ENCODE measurements at places on chromosomes 3 and 15.
A peak's percentile ranks its signal among the peaks of the same experiment; 100 is the strongest.

DNA sequence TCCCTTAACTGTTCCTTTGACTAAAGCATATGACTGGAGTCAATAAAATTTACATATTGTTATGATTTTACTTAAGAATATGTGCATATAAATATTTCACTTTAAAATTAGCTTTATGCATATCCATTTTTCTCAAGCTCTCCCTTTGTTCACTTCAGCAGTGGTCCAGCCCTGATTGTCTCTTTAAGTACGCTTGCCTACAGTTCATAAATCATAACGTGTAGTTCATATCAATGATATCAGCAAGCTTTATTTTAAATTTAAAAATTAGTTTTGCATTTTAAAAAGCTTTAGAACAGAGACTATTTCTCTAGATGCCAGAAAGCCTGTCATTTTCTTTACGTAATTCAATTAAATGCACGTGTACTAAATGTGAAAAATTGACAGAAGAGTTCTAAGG lies 721.9 kb downstream of the OTOL1 start:
- DNase-seq = no peak

GRCh38 chr3:37943126-37943525 lies 47.5 kb upstream of the VILL start:
- DNase-seq = no peak

DNA sequence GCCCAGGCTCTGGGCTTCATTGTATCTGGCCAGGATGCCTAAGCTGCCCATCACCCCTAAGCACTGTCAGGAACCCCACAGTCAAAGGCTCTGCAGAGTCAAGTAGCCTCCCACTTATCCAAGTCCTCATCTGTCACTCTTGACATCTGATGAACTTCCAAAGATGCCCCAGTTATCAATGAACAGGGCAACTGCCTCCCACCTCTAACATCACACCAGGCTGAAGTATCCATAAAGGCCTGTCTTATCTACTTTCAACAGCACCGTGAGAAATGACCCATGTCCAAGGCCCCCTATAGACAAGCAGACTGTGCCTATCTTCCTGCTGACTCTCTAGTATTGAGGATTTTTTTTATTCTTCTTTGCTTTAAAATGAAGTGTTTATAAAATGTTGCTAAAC lies 56.4 kb downstream of the TRIM69 start:
- no peak for DNase-seq

DNA sequence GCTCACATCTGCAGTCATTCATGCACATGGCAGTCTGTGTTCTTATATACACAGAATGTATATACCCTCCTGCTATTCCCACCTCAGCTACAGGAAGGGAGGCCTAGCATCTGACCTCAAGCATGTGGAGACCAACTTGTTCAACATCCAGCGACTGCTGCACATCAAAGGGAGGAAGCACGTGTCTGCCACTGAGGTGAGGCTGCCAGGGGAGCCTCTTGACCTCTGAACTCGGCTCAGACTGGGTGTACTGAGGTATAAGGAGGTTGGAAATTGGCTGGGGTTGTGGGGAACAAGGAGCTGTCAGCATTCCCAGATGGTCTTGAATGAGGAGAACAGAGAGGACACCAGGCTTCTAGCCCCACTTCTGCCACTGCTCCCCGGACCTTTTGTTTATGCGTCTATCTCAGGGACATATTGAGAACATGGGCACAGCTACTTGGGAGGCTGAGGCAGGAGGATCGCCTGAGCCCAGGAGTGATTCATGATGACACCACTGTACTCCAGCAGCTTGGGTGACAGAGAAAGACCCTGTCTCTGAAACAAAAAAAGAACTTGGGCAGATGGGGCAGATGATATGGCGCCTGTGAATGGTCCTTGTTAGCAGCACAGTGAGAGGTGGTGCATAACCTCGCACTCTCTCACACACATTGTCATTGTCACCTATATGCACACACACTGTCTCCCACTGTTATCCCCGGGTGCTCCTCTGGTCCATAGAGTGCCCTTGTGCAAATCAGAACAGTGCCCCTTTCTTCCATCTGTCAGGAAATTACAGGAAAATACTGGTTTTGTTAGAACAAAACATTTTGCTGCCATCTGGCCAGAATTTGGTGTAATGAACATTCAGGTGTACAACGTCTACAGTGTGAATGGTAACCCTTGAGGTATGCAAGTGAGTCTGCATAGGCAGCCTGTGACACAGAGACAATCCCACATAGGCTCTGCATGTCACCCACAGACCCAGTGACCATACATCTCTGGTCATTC lies 5.4 kb downstream of the VILL start:
- DNase-seq = no peak

- DNase-seq = peak; percentile 88
Measured at GRCh38 chr3:184156522-184156955, 1.4 kb downstream of the DVL3 start.

DNA sequence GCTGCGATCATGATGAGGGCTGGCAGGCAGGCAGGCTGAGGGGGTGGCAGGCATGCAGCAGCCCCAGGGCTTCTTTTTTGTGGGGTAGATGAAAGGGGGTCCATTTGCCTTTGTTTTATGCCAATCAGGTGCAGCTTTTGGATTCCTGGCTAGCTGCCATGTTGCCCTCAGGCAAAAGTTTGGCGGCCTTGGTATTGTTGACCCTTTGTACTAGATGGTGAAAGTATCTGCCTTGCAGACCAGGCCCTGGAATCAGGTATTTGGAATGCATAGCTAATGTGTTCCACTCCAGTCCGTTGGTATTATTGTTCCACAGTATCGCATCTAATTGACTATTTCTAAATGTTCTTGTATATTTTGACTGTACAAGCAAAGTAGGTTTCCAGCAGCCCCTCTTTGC lies 35.0 kb downstream of the EEFSEC start:
- no peak for DNase-seq

GRCh38 chr15:70602281-70602680 lies 161.1 kb downstream of the UACA start:
- no peak for DNase-seq

GRCh38 chr3:151093905-151094304 lies 8.4 kb downstream of the MED12L start:
- DNase-seq = no peak

DNA sequence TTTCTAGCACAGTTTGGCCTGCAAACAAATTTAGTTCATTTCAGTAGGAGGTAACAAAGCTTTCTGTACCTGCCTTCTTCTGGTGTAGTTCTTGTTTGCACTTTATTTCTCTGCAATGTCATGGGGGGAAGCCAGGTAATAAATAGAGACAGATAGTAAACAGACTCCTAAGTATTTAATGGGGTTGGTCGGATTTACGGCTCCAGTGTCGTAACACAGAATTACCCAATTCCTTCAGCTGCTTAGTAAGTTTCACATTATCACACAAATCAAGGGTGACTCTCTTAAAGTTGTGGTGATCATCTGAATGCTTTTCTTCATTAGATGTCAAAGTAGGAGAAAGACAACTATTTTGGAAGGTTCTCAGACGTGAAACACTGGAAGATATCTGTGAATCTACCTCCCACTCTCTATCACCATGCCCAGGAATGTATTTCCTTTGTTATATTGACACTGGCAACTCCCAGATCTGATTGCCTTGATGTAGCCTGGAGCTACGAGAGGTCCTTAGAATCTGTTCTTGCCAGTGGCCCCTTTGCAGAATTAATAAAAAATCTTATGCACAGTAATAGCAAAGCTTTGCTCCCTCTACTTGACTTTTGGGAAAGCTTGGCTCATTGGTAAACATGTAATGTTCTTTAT lies 25.0 kb upstream of the TMC3 start:
- no peak for DNase-seq

DNA sequence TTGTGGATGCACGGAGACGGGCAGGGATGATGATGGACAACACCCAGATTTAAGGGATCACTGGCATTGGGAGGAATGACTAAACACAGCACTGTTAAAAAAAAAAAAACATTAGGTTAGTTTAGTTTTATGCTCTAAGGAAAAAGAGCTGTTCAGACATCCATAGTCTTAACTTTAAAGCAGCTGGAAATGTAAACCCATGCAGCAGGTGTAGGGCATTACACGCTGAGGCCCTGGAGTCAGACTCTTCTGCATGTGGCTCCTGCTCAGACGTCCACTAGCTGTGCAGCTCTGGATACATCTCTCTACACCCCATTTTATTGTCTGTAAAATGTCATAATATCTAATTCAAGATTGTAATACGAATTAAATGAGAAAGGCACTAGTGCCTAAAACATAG lies 191.8 kb upstream of the RASGRP1 start:
- no peak for DNase-seq

GRCh38 chr3:11198070-11198469 lies 43.8 kb downstream of the HRH1 start:
- no peak for DNase-seq

- no peak for DNase-seq
Measured at GRCh38 chr3:130728037-130728436, 18.6 kb downstream of the PIK3R4 start.

DNA sequence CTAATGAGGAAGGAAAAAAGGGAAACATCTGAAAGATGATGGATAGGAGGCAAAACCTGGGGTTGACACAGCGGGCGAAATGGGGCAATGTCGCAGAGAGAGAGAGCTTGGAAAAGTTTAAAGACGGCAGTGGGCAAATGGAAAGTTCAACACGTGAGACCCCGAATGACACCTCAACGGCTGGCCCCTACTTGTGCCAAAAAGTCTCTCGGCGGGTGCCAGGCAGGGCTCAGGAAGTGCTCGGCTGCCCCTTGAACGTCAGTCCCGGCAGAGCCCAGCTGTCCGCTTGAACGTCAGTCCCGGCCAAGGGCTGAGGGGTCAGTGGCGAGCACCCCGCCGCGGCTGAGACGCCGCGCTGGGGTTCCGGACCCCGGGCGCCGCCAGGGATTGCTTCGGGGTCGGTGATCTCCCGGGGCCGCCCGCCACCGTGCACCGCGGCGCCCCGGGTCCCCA lies 658 bp downstream of the EOGT start:
- DNase-seq = peak; percentile 79

- DNase-seq = peak; percentile 89
Measured at GRCh38 chr15:78056714-78057269, 20.7 kb downstream of the TBC1D2B start.

DNA sequence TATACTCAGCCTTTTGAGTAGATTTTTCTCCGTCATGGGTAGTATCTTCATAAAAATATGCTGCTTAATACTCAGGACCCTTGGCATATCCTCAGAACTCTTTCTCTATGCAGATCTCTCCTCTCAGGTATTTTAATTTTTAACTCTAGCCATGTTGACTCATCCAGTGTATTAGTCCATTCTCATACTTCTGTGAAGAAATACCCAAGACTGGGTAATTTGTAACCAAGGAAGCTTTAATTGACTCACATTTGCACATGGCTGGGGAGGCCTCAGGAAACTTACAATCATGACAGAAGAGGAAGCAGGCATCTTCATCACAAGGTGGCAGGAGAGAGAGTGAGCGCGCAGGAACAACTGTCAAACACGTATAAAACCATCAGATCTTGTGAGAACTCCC lies 129.3 kb upstream of the CD96 start:
- no peak for DNase-seq

- DNase-seq = no peak
Measured at GRCh38 chr3:3666664-3667063, 132.6 kb upstream of the LRRN1 start.

GRCh38 chr3:48039487-48040190 lies 23.4 kb upstream of the MAP4 start:
- DNase-seq = peak; percentile 46

DNA sequence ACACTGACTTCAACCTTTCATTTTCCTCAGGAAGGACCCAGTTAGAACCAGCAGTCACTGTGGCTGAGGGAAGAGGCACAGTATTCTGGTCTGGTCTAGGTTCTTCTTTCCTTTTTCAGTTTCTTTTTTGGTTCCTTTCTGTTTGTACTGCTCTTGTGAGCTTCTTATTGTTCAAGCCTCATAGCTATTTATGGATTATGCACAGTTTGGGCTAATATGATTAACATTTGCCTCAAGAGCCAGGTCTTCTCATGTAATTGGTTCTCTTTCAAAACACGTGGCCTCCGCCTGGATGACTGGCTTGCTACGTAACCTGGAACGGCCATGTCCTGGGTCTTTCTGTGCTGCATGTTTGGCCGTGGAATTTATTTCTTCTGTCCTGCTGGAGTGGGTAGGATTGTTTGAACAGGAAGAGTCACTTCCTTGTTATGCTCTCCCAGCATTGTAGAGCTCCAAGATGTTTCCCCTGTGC lies 43.3 kb downstream of the RBMS3 start:
- peak; percentile 86 for DNase-seq

DNA sequence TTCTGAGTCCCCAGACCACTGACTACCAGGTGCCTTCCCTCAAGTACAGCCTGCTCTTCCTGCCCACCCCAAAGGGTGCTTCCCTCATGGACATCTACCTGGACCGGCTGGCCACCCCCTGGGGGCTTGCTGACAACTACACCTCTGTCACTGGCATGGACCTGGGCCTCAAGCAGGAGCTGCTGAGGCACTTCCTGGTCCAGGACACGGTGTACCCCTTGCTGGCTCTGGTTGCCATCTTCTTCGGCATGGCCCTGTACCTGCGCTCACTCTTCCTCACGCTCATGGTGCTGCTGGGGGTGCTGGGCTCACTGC lies 9.3 kb downstream of the DISP2 start:
- DNase-seq = no peak

DNA sequence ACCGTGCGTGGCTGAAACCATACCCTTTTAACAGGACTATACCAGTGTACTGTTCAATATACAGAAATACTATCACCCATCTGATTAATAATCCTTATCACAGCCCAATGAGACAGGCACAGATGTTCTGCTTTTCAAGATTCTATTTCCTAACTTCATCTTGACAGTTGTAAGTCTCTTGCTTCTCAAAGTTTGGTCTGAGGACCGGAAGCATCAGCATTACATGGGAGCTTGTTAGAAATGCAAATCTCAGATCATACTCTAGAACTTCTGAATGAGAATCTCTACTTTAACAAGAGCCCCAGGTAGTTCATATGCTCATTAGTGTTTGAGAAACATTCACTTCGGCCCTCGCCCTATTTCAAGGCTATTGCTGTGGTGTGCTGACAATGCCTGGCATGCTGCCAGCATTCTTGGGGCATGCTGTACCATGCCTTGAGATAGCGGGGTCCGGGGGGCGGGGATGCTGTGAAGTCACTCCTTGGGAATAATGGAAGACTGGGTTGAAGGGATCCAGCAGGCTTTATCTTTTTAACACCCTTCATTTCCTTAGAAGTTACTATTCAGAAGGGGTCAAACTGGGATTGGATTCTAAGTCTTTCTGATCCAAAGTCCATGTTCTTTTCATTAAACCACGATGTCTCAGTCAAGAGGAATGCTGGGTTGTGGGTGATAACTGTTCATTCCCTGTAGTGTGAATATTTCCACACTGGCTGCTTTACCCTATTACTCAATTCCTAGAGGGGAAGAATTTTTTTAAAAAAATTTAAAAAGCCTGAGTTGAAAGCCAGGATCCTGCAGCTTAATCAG lies 194.7 kb downstream of the LPP start:
- DNase-seq = peak; percentile 93
